LoVo (cell line): ENCODE measurements at places on chromosomes 2 and 18.

DNA sequence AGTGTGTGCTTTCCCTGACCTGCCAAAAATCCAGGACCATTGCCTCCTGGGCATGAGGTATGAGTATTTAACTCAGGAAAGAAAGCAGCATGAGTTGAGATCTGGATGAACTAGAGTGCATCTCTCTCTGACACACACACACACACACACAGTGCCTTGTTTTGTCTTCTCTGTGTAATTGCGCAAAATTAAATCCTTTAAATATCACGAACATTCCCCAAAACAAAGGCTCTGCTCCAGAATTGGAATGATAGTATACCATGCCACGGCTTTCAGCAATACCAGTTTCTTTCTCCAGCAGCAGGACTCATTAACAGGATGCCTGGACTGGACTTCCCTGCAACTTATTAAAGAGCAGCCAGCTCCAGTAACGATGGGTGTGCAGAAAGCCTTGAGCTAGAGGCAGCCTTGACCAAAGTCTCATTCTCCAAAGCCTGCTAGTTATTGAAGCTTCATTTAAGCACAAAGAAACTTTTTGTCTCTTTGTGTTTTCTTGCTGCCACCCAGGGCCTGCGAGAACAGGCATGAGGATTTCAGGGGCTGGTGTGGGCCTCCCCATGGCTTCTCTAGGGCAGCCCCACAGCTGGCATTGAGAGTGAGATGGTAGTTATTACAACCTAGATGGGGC, 101.7 kb downstream of the NRP2 start:
- DNase-seq, result no peak

GRCh38 chr2:15126373-15126772, 434.8 kb downstream of the NBAS start:
- DNase-seq, result no peak

DNA sequence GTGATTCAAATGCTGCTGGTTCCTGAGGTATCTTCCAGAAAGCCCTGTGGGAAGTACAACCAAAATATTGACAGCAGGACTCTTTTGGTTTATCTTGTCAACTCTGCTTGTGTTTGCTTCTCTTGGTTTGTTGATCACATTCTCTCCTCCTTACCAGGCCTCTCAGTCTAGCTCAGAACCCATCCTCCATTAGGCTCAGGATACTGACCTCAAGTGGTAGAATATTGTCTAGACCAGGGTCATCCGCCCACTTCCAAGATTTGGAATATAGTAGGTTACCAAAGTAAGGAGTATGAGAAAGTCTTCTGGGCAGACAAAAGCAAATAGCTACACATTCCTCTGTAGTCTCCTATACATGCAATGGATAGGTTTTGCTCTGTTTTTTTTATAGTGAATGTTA, 56.6 kb downstream of the XIRP2 start:
- DNase-seq, result no peak

DNA sequence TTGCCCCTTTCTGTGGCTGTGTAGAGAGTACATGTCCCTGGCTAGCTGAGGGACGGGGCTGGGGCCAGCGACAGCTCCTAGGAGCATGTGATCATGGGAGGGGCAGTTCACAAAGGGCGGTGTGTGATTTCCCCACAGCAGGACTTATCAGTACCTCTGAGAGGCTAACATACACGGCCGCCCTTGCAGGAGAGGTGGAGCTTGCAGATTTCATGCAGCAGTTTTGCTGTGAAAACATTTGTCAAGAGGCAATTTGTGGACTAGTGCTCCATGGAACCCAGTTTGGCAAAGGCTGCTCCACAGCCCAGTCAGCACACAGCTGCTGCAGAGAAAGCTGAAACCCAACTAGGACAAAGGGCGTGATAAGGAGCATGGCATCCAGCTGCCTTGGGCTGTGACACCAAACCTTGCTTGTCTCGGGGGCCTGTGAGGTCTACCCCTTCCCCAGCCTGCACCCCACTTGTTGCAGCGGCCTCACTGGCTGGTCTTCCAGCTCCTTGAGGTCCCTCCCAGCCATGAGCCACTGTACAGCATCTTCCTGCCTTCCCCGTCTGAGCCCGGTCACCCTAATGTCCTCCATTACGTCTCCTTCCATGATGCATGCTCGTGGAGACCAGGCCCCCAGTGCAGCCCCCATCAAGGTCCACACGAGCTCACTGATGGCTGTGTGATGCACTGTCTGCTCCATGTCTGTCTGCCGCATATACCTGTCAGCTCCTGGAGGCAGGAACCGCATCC, 121.4 kb upstream of the HDAC4 start:
- no peak for DNase-seq

DNA sequence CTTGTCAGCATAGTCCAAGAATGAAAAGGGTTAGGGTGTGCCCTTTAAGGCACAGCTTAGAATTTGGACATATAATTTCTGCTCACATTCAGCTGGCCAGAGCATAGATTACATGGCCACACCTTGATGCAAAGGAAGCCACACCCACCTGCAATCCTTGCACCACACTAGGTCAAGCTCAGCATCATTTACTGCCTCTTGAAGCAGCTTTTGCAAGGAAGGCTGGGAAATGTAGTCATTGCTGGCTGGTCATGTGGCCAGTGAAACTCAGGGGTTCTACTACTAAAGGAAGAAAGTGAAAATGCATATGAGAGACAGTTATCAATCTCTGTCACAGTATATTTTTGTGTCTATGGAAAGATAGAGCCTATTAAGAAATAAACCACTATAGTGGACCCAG, 159.3 kb downstream of the GFPT1 start:
- DNase-seq, result no peak

- no peak for DNase-seq
Observed at GRCh38 chr18:35617865-35618264, 36.3 kb downstream of the GALNT1 start.

- no peak for DNase-seq
Observed at GRCh38 chr2:78992807-78993517, 32.5 kb upstream of the REG3G start.
